ENCODE measurements at places on chromosomes 6 and 20.
A peak's percentile ranks its signal among the peaks of the same experiment; 100 is the strongest.

GRCh38 chr6:39341937-39342336 is 19.4 kb upstream of the KCNK16 start:
- DNase-seq: no peak

GRCh38 chr6:148342350-148343046 is at the start of gene SASH1:
Gene SASH1, plus strand, starts transcription at chr6:148342838. Its CDS starts 230 bp downstream, at chr6:148343068.
- peak; percentile 18 for DNase-seq

GRCh38 chr6:56169366-56169765 is 78.0 kb downstream of the COL21A1 start:
- DNase-seq: no peak

GRCh38 chr6:157246048-157246630 is 77.2 kb downstream of the TMEM242 start:
- DNase-seq: no peak

DNA sequence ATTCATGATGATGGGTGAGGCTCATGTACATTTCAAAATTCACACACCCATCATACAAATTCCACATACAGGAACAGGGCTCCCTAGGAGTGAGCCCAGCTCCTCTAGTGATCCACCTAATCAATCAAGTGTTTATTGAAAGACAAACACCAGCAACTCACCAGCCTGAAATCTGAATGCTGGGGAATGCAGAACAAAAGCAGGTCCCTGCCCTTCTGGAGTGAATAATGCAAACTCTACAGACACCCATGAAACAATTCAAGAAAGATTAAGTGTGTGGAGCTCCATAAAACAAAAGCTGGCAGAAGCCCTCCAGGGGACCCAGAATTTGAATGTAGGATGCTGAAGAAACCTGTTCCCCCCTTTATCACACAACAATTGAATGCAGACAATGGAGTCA is 396.7 kb upstream of the JARID2 start:
- no peak for DNase-seq

DNA sequence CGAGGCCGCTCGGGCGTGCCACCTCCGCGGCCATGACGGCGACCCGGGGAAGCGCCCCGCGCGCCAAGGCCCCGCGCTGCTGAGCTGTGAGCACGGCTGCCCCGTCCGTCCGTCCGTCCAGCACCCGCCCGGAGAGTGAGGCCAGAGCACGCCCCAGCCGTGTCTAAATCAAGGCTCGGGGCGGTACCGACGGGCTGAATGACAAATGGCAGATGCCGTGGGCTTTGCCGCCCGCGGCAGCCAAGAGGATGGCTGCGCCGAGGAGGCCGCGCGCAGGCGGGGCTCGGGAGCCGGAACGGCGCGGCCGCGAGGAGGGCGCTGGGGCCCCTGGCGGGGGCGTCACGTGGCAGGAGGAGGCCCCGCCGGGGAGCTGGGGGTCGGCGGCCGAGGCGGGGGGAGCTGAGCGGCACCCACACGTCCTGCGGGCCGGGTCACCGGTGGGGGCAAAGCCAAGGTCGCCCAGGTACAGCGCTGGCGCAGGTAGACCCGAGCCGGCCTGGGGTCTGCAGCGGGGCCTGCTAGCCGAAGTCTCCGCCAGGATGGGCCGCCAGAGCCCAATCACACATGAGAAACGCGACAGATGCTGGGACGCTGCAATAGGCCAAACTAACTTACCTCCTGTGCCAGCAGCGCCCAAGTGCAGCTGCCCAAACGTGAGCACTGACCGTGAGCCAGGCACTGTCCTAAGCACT is at the start of gene PLAGL1:
Gene PLAGL1 (minus strand): TSS at position 140 of the 692 bp plus-strand sequence. CDS start 60,123 bp downstream, outside the sequence.
- peak; percentile 23 for DNase-seq

- no peak for DNase-seq
These were observed 677.7 kb downstream of the DOK5 start for GRCh38 chr20:55153001-55153645.

GRCh38 chr6:69771158-69771906 is 25.5 kb downstream of the LMBRD1 start:
- DNase-seq: no peak

DNA sequence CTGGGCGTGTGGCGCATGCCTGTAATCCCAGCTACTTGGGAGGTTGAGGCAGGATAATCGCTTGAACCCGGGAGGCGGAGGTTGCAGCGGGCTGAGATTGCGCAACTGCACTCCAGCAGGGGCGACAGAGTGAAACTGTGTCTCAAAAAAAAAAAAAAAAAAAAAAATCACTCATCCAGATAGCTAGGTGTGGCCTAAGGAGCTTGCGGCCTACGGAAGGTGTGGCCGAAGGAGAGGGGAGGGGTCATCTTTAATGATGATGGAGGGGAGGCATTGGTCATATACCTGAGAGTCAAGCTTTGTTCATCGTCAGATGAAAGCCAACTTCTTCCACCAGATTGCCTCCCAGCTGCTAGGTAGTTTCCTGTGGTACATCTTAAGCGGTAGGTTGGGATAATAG is 801 bp upstream of the PPARD start:
- DNase-seq: no peak

DNA sequence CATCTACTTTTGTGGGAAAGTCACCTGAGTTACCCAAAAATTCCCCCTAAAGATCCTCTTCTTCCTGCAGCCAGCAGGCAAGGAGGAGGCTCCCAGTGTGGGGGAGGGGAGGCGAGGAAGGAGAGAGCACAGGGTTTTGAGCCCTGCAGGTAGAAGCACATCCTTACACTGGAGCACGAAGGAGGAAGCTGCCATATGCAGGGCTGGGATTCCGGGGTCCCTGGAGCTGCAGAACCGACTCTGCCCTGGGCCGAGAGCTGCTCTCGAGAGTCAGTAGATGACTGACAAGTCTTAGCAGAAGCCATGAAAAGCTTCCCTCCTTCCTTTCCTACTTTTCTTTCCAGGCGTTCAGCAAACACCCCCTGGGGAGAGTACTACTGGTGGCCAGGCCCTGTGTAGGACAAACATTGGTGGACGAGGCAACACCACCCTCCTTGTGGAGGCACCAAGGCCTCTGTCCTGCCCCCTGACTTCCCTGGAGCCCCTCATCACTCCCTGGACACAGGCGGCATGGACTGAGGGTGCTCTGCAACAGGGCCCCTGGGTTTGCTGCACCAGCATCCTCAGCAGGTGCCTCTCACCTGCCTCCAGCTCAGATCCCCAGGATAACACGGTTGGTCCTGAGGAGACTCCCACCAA is 211.7 kb upstream of the CST7 start:
- no peak for DNase-seq

GRCh38 chr6:26477426-26477825 is 19.7 kb downstream of the BTN2A1 start:
- no peak for DNase-seq

DNA sequence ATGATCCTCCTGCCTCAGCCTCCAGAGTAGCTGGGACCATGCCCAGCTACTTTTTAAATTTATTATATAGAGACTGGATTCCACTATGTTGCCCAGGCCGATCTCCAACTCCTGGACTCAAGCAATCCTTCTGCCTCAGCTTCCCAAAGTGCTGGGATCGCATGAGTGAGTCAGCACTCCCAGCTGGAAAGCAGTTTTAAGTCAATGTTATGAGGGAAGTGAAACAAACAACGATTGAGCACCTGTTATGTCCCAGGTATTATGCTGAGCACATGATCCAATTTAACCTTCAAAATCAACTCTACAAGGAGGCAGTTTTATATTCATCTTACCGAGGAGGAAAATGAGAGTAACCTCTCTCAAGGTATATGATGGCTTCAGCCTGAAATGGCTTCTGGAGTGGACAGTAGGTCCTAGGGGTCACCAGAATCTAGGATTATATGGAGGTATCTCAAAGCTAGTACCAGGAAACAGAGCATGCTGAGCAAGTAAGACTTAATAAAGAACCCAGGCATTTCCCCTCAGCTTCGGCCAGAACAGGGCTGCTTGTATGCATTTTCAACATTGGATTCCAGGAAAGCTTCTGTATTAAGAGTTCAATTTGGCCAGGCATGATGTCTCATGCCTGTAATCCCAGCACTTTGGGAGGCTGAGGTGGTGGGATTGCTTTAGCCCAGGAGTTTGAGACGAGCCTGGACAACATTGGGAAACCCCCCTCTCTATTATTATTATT is 55.0 kb downstream of the EDN1 start:
- DNase-seq: no peak
